Activated T-cell treated with anti-CD3 and anti-CD28 coated beads for 1 hour (primary cell): ENCODE measurements at places on chromosomes 13 and 19.

- no peak for DNase-seq
Observed at GRCh38 chr13:26557393-26558073, at the start of gene WASF3. Gene WASF3 (plus strand): TSS chr13:26557683. CDS start chr13:26642271, 84,588 bp downstream.

GRCh38 chr19:31100981-31101380 lies 248.3 kb downstream of the TSHZ3 start:
- no peak for DNase-seq

- peak; percentile 19 for DNase-seq
Observed at GRCh38 chr13:75635828-75636435, at the start of gene LMO7. Gene LMO7 (plus strand): TSS chr13:75636330. CDS start chr13:75636658, 328 bp downstream.

DNA sequence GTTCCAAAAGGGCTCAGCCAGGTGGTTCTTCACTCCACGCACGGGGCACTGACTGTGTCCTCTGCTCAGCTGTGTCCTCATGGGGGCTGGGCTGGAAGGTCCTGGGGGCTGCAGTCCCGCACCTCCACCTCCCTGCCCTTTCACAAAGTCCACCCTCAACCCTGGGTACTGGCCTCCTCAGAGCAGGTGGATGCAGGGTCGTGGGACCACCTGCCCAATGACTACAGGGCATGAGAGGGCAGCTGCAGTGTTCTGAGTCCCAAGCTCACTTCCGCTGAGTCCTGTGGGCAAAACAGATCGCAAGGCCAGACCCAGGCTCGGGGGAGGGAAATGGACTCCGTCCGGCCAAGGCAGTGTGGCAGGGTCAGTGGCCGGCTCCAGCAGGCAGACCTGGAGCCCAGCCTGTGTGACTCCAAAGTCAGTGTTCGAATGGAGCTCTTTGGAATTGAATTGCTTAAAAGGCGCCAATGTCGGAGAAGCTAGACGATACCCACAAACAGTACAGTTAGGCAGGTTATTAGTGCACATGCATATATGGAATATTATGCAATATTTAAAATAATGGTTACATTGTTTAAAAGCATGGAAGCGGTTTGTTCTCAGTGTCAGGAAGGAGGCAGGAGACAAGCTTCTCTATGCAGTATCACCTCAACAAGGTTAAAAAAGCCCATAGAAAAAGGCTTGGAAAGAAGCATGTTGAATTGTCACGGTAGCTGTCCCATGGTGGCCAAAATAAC lies 54.8 kb downstream of the MCF2L start:
- no peak for DNase-seq

GRCh38 chr19:50932690-50933083 lies 20.2 kb downstream of the KLK5 start:
- DNase-seq = no peak

DNA sequence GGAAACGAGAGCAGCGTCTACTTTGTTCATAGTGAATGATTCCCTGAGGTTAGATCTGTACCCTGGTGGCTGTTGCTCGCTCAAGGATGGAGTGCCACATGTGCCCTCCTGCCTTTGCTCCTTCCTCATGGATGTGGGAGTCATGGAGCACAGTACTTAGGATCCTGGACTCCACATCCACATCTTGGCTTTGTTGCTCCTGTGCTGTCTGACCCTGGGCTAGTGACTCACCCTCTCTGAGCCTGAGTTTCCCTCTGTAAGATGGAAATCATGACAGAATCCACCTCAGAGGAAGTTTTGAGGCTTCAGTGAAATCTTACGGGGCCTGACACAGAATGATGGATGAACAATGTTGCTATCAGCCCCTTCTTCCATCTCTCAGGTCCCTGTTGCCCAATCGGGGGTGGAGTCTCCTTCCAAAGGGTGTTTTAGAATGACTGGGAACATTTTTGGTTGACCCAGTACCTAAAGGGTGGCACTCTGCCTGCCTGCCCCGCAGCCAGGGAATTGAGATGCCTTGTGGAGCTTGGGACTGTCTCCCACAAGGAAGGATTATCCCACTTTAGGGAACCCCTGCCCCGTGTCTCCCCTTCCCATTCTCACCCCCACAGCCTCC lies 9.8 kb upstream of the TIMM50 start:
- no peak for DNase-seq

- peak; percentile 30 for DNase-seq
Observed at GRCh38 chr13:41457589-41458186, 338 bp downstream of the RGCC start.

- DNase-seq = no peak
Observed at GRCh38 chr13:108850691-108851090, 221.3 kb downstream of the MYO16 start.
